ENCODE measurements at places on chromosomes 6 and 20.

- DNase-seq: no peak
Measured at GRCh38 chr20:6401893-6402557, 279.2 kb upstream of the FERMT1 start.

- no peak for DNase-seq
Measured at GRCh38 chr6:134007077-134007476, 45.3 kb downstream of the SLC2A12 start.

DNA sequence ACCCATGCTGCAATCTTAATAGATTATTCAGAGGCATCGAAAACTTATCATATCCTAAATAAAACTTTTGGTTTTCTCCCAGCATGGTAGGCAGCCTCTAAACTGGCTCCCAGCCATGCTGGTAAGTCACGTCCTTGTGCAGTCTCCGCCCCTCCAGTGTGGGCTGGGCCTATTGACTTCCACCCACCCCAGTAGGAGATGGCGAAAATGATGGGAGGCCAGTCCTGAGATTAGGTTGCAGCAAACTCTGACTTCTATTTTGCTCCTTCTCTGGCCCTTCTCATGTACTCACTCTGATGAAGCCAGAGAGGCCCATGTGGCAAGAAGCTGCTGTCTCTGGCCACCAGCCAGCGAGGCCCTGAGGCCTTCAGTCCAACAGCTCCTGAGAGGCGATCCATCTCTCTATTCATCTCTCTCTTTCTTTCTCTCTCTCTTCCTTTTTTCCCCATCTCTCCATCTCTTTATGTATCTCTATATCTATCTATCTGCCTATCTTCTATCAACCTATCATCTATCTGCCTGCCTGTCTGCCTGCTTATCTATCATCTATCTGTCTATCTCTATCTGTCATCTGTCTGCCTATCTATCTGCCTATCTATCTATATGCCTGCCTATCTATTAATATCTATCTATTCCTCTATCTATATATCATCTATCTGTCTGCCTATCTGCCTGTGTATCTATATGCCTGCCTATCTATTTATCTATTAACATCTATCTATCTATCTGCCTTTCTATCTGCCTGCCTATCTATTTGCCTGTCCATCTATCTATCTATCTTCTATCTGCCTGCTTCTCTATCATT lies 52.7 kb upstream of the STX16 start:
- no peak for DNase-seq

- DNase-seq: no peak
Measured at GRCh38 chr6:12572896-12573827, 143.4 kb upstream of the PHACTR1 start.

GRCh38 chr6:135334169-135334568 lies 153.1 kb downstream of the MYB start:
- no peak for DNase-seq

DNA sequence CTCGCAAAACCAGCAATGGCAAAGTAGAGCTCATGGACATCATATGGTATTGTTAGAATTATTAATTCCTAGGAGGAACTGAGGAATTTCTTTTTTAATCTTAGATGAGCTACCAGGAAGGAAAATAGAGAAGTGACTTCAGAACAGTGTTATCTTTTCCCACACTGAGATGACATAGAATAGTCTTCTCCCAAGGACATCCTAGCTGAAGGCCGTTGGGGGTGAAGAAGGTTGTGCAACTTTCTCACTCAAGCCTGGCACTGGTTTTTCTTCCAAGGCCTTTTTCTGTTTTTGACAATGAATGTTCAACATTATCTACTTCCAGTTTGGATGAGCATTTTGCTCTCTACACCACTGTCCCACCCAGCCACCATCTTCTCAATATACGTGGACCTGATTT lies 35.8 kb upstream of the MAS1 start:
- no peak for DNase-seq

- DNase-seq: no peak
Measured at GRCh38 chr20:44734938-44735337, 10.7 kb upstream of the KCNK15 start.

DNA sequence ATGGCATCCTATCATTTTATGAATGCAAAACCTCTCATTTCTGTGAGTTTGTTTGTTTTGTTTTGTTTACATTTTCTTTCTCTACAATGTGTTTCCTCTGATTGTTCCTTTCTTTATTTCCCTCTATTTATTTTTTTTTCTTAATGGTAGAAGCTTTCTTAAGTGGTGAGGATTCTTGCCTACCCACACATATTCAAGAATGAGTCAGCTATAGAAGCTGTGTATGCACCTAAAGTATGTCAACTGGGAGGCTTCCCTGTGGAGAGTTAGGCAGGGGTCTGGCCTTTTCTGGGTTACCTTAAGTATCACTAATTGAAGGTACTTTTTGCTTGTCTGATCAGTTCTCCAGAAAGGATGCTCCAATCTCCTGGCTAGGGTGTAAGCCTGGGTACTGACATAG lies 354.0 kb downstream of the ESR1 start:
- no peak for DNase-seq

DNA sequence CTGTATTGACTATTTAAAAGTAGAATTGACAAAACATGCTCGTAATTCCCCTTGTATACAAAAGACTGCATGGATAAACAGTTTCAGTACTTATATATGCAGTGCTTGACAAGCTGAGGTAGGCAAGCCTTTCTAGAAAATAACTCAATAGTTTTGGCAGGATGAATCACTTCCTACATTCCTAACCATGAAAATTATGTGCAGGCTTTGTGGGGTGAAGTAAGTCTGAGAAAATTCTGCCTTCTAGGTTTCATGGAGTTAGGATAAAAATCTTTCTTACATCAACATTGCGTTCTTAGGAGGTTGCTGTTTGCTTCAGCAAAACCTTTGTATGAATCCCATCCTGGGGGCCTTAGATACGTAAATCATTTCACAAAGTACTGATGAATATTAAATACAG lies 801.4 kb upstream of the EYS start:
- no peak for DNase-seq

GRCh38 chr6:30102414-30102969 lies 10.4 kb downstream of the TRIM31 start:
- peak; percentile 77 for DNase-seq

- DNase-seq: no peak
Measured at GRCh38 chr20:1274485-1275311, 8.6 kb downstream of the SNPH start.

DNA sequence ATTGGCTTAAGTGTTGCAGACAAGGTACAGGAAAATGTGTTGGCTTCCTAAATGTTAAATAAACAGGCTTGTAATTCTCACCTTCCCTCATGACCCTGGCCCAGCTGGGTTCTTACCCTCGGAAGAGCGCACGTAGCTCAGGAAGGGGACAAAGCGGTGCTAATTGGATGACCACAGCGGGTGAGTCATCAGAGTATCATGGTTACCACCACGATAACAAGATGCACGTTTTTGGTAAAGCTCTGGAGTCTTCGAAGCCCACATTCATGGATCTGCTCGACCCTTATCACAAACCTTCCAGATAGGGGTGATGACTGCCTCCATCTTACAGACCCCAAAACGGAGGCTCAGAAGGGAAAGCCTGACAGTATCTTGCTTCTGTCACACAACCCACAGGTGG lies 32.8 kb downstream of the APCDD1L start:
- DNase-seq: no peak

- no peak for DNase-seq
Measured at GRCh38 chr20:9582137-9582536, 67.7 kb downstream of the LAMP5 start.

DNA sequence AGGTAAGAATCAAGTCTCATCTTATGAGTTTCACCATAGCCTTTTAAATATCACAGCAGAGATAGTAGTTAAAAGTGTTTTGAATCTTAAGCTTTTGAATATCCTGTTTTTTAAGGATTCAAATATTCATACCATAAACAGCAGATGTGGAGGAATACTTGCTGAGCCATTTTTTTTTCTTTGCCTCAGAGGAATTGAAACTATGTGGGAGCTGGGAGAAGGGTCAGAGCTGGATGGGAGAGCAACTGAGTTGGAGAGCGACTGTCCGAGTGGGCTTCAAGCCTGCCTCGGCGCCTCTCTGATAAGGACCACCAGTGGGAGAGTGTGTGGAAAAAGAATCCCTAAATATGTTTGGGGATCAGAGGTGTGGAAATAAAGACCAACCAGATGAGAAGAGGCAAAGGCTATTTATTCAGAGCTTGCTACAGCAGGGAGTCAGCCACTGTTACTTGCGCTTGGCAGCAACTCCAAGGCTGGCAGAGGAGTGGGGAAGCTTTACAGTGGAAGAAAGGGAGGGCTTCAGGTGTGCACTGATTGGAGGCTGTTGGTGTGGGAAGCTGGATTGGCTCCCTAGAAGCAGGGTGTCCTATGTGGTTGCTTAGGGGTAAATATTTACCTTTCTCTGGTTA lies 34.3 kb upstream of the MCUR1 start:
- DNase-seq: no peak

DNA sequence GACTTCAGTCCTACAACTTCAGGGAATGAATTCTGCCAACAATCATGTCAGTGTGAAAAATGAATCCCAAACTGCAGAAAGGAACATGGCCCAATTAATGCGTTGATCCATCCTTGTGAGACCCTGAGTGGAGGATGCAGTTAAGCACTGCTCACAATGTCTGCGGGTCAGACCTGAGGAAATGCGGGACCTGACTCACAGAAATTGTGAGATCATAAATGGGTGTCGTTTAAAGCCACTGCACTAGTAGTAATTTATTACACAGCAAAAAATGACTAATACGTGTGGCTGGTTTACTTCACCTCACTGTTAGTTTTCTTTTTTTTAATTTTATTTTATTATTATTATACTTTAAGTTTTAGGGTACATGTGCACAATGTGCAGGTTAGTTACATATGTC lies 505.0 kb downstream of the PRKN start:
- DNase-seq: no peak

DNA sequence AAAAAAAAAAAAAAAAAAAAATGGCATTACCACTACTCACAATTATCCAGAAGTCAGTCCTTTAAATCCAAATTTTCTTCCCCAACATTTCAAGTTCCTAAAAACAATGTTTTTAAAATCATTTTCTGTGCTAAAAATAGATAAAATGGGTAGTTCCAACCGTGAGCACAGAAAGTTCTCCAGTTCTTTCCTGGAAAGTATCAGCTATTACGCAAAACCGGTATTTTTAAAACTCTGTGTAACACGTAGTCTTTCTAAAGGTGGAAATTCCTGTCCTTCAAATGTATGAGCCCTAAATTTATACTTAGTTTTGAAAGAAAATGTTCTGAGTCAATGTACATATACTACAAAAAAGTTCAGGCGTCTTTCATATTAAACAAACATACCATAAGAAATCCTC lies 83.5 kb upstream of the SCAF8 start:
- DNase-seq: no peak

DNA sequence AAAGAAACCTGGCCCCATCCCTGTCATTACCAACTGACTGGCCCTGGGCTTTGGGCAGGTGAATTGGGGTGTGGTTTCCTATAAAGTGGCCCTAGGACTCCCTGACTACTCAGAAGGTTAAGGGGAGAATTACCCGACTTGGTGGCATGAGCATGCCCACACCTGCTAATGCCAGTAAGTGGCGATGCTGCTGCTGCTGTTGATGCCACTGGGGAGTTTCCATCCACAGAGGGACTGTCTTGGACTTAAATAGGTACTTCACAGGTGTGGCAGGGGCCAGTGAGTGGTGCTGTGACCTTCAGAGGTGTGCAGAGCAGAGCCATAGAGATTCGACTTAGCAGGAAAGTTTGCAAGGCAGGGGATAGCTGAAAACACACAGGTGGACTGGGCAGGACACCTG lies 32.6 kb upstream of the MDFI start:
- DNase-seq: no peak

- no peak for DNase-seq
Measured at GRCh38 chr6:81761197-81761596, 8.7 kb upstream of the TENT5A start.

Measured in ascending aorta (tissue), 2 donors.